Ureter (tissue), 1 donor: ENCODE measurements at places on chromosomes 12 and 14. TPM values are rescaled to one million over a fixed set of nuclear protein-coding genes. Genes with fewer than 3 reads are reported as not detected.

KRT77 gene
- not detected for total RNA-seq

SCNN1A gene
- 63.8 TPM for total RNA-seq

EMC9 gene
- total RNA-seq, result 25.7 TPM

TRAFD1 gene
- total RNA-seq, result 37.0 TPM

SAMD15 gene
- 1.8 TPM for total RNA-seq

GDF3 gene
- total RNA-seq, result not detected

ACAD10 gene
- total RNA-seq, result 43.6 TPM

C1R gene
- 455 TPM for total RNA-seq

DCP1B gene
- total RNA-seq, result 24.3 TPM

NELL2 gene
- 8.1 TPM for total RNA-seq

KSR2 gene
- total RNA-seq, result 8.6 TPM

CHGA gene
- total RNA-seq, result not detected

PZP gene
- 0.34 TPM for total RNA-seq

DNA sequence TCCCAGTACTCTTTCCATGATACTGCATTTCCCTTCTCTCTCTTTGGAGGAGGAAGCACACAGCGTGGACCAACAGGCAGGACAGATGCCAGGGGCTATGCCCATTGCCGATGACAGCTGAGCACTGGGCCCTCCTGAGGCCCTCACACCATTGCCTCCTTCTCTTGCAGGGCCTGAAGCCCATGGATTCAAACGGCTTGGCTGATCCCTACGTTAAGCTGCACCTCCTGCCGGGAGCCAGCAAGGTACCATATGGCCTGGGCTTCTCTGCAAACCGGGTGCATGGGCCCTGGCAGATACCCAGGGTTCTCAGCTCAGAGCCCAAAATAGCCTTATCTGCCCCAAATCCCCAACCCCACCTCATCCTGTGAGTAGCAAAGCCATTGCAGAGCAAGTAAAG is 25.2 kb upstream of the OAS1 start:
- no peak for DNase-seq

DNA sequence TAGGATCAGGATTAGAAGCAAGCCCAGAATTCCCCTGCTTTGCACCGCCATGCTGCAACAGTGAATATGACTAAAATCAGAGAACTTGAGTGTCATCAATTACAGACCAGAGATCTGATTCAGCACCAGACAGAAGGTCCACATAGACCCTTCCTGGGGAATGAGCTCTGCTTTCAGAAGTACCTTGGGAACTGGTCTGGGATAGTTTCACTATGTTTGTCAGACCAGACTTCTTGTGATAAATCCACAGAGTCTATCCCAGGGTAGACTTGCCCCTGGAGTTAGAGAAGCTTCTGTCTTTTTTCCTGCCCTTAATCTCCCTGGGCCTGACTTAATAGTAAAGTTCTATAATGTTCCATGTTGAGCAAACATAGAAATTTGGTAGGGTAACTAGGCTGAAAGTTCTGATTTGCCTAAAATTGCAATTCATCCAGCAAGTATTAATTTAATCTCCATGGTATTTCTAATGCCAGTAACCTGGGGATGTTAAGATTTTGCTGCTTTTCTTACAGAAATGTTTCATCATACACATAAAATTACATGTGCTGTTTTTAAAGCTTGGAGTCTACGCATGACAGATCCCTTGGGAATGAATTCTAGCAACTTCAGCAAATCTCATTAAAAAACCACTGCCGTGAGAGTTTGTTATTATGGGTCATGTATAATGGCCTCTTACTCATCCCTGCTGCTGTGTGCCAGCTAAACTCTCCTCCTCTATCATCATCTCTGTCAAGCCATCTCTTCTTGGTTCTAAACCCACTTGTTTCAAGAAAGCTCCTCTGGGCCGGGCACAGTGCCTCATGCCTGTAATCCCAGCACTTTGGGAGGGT is 61.3 kb upstream of the METAP2 start:
- no peak for DNase-seq

GRCh38 chr12:27931390-27931789 is 41.1 kb downstream of the PTHLH start:
- no peak for DNase-seq

DNA sequence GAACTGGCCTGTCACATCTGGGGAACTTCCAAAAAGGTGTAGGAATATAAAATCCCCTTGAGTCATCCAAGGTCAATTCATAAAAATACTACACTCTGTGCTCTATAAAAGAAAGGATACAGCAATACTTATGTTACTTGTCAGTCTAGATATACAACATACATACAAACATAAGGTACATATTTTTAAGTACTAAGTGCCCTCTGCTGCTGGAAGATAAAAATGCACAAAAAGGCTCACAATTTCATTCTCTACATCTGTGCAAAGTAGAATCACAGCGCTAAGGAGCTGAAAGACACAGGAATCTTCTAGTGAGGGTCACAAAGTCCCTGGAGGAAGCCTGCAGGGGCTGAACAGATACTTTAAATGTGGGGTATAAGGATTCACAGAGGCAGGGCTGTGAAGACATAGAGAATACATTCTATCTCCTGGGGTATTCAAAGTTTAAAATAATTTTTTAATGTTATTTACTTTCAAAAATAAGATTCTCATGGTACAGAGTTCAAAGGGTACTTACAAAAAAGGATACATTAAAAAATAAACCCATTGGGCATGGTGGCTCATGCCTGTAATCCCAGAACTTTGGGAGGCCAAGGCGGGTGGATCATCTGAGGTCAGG is 10.2 kb upstream of the GOLGA5 start:
- no peak for DNase-seq

GRCh38 chr14:85599939-85600338 is 70.0 kb downstream of the FLRT2 start:
- DNase-seq, result no peak

GRCh38 chr12:42534184-42534838 is 55.2 kb downstream of the PRICKLE1 start:
- DNase-seq, result no peak

- DNase-seq, result no peak
Observed at GRCh38 chr14:70784886-70785285, 24.4 kb downstream of the MAP3K9 start.

- no peak for DNase-seq
Observed at GRCh38 chr12:131559517-131560516, 151.1 kb upstream of the SFSWAP start.

- no peak for DNase-seq
Observed at GRCh38 chr14:45252366-45253069, 484 bp downstream of the MIS18BP1 start.

DNA sequence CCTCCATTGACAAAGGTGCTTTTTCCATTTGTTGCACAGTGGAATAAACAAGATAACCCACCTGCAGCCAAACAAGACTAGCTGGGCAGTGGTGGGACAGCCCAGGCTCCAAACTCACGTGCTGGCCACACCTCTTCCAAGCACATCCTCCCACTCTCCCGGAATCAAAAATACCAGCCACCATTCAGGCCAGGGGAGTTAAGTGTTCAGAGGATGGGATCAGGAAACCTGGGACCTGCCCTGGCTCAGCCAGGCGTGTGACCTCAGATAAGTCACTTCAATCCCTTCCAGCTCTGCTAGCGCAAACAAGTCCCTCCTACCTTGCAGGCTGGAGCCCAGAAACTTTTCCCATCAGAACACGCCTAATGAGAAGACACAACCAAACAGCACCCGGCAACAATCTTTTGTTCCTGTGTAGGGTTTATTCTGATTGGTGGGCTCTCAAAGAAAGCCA is 43.3 kb downstream of the ACTN1 start:
- DNase-seq, result no peak

GRCh38 chr12:116559162-116559935 is at the start of gene MAP1LC3B2:
MAP1LC3B2 (plus strand) TSS chr12:116559381; CDS start chr12:116575943, 16,562 bp downstream.
- peak; percentile 63 for DNase-seq

DNA sequence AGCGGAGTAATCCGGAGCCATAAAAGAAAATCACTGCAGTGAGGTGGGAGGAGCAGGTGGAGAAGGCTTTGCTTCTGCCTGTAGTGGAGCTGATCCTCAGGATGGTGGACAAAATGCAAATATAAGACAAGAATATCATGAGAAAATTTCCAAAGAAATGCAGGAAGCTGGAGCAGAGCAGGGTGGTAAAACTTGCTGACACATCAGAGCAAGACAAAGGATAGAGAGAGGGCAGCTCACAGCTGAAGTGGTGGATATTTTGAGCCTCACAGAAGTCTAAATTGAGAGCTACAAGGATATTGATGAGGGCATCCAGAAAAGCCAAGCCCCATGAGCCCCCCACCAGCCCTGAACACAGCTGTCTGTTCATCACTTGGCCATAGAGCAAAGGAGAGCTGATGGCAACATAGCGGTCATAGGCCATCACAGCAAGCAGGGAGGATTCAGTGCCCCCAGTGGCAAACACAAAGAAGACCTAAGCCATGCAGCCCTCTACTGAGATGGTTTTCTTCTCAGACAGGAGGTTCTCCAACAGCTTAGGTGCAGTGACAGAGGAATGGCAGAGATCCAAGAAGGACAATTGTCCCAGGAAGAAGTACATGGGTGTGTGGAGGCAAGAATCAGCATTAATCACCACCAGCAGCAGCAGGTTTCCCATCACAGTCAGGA is 30.0 kb upstream of the ANP32D start:
- no peak for DNase-seq

DNA sequence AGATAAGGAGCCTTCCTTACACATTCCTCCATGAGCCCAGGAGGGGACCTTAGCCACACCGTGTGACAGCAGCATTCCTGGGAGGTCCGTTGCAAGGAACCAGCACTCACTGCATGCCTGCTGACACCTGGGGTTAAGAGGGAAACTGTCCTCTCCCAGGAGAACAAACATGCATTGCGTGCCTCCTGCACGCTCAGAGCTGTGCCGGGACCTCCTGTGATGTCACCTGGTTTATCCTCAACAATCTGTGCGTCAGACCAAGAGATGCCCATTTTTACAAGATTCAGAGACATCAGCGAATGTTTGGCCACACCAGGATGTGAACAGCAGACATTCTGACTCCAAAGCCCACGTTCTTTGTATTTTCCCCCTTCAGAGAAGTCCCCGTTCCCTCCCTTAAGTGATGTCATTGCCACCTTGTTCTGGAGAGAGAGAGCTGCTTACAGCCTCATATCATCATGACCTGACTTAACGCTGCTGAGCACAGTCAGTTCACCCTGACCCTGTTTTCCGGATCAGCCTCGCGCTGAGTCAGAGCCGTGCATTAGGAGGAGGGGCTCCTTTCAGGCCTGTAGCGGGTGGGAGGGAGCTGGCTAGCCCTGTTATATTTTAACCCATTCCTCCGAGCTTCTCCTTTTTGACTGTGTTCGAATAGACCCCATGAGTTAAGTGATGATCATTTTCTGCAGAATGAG is 36.2 kb downstream of the TMEM120B start:
- no peak for DNase-seq

- DNase-seq, result no peak
Observed at GRCh38 chr12:62288328-62288727, 28.1 kb downstream of the USP15 start.

- no peak for DNase-seq
Observed at GRCh38 chr14:47660158-47660557, 15.2 kb downstream of the MDGA2 start.

GRCh38 chr14:68703093-68703492 is 89.8 kb downstream of the ZFP36L1 start:
- no peak for DNase-seq

- no peak for DNase-seq
Observed at GRCh38 chr14:26621364-26621763, 23.5 kb upstream of the NOVA1 start.

- no peak for DNase-seq
Observed at GRCh38 chr12:84689638-84690037, 223.0 kb downstream of the SLC6A15 start.

DNA sequence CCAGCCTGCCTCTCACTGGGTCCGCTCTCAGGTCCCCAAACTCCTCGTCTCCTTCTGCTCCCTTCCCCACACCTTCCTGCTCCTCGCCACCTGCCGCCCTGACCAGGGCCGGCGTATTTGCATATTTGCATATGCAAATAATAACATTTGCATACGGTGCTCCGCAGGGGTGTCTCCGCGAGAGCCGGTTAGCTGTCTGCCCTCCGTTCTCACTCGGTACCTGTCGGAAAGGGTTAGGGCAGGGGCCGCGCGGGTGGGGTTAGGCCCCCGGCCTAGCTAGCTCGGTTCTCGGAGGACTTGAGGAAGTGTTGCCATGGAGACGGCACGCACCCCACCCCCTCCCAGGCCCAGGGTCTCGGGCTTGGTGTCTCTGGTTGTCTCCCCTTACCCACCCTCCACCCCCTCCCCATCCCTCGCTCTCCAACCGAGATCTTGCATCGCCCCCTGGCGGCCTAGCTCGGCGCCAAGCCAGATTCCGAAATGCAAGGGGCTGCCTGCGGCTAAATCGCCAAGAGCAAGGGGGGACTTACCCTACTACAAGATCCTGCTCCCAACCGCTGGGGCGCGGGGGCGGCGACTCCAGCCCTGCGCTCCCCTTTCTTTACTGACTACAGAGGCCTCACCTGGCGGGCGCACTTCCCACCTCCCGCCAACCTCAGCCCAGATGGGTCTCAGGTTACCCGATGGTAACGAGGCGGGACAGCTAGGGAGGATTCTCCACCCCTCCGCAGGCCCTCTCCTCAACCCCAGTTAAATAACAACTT is 8.1 kb downstream of the STAC3 start:
- DNase-seq, result no peak

- no peak for DNase-seq
Observed at GRCh38 chr12:112375105-112375504, 7.1 kb downstream of the HECTD4 start.

DNA sequence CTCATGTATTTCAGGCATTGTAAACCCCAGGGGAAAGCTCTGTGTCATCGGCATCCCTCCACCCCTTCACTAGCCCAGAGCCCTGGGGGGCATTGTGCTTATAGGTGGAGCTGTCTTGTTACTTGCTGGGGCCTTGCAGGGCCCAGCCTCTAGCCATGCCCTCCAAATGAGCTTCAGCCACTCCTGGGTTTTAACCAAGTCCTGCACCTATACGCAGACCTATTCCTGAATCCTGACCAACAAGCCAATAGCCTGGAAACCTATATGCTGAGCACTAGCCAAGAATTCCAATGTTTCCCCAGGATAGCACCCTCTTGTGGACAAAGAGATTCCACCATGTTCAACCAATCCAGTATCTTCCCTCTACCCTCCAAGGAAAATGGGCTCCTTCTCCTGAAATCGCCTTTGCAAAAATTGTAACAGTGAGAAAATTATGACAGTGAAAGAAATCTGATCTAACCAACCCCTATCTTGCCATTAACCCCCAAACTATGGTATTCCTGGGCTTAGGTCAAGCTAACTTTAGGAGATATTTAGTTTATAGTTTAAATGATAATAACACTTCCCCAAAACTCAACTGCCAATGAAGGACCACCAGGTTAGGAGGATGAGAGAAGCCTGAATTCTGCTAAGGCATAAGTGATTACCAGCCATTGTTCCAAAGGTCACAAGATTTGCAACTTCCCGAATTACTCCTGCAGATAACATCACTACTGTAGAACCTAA is 55.5 kb downstream of the TTC7B start:
- no peak for DNase-seq

GRCh38 chr14:71933001-71933587 is 865 bp downstream of the RGS6 start:
- no peak for DNase-seq

- DNase-seq, result no peak
Observed at GRCh38 chr12:130166306-130166705, 4.0 kb downstream of the FZD10 start.

GRCh38 chr12:130489293-130489692 is 151.6 kb downstream of the PIWIL1 start:
- DNase-seq, result no peak

GRCh38 chr14:68856572-68856971 is 63.7 kb upstream of the ZFP36L1 start:
- no peak for DNase-seq
